ENCODE measurements at places on chromosomes 16 and 17.

DNA sequence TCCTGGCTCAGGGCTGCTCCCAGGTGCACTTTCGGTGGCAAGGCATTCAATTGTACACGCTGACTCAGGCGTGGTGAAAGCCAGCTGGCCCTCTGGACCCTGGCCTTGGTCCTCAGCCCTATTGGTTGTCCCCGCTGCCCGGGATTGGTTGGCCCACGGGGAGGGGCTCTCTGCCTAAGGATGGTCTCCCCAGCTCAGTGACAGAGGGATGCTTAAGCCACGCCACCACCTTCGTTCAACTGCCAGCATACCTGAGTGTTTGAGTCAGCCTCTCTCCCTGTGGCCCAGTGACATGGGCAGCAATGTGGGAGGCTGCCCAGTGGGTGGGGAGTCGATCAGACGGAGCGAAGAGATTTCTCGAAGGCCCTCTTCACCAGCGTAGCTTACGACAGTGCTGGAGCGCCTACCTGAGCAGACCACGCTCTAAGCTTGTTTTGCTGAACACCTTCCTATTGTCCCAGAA lies 30.3 kb downstream of the IRF8 start:
- DNase-seq = no peak

- no peak for DNase-seq
These were observed 29.0 kb downstream of the ETV4 start for GRCh38 chr17:43517161-43517560.

DNA sequence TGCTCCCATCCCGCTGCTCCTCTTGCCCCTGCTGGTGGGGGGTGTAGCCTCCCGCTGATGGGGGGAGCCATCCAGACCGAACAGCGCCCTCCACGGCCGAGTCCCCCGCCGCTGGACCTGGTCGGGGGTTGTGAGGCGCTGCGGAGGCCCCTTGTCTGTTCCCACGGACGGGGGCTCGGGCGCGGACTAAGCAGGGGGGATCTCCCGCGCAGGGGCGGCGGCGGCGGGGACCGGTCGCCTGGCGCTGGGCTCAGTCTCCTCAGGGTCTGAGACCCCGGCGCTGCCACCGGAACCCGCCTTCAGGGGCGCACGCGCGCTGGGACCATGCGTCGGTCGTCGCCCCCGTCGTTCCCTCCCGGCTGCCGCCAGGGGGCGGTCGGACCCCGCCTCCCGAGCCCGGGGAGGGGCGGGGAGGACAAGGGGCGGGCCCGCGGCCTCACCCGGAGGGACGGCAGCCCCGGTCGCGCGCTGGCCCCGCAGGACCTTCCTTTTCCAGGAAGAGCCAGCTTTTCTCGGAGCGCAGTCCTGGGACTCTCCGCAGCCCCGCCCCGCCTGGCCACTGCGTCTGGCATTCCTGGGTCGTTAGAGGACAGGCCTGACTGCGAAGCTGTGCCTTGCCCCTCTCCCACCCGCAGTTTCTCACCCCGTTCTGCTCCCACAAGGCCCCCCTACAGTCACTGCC lies 6.3 kb upstream of the IL32 start:
- DNase-seq = peak; percentile 94

GRCh38 chr17:6455321-6455705 lies 11.1 kb downstream of the PIMREG start:
- DNase-seq = peak; percentile 44

DNA sequence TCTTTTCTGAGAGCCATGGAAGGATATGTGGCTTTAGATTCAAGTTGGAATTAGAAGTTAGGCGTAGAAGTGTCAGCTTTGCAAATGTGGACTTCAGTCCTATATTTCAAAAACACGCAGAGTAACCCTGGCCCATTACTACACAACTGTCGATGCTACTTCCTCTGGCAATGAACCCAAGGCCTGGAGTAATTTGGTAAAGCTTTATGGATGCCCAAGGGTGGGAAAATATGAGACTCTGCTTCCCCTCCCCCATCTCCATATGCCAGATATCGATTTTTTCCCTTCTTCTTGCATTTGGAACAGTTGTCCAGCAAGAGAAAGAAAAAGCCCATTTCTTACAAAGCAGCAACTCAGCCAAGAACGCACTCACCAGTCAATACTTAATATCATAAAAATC lies 2.9 kb upstream of the MAP1LC3B start:
- no peak for DNase-seq

GRCh38 chr17:78375401-78376151 lies 2.9 kb upstream of the PGS1 start:
- DNase-seq = no peak

GRCh38 chr16:17359788-17360390 lies 110.9 kb downstream of the XYLT1 start:
- DNase-seq = peak; percentile 62

DNA sequence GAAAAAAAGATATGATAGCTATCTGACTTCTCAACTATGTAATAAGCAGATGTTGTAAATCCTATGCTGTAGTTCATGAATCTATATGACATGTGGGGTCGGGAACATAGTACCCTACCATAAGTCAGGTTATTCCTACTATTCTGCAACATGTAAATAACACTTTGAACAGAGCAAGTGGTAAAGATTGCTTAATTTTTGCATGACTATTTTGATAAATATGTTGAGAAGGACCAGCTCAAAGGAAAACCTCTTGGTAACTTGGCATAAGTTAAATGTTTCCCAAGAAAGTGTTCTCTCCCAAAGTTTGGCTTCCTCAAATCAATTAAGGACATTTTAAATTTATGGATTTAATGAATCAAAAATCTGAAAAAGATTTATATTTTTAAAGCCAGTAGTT lies 62.1 kb downstream of the ABHD15 start:
- DNase-seq = no peak
